Right lobe of liver (tissue), 6 donors: ENCODE measurements at places on chromosomes 5 and 9. TPM values are rescaled to one million over a fixed set of nuclear protein-coding genes. Genes with fewer than 3 reads are reported as not detected.

GRCh38 chr9:1591310-1591709 lies 423.8 kb upstream of the SMARCA2 start:
- DNase-seq = no peak
- no peaks in the 10 kb centered on the region for H3K36me3 ChIP-seq
- H3K27ac ChIP-seq = no peak overlapping the region

DNA sequence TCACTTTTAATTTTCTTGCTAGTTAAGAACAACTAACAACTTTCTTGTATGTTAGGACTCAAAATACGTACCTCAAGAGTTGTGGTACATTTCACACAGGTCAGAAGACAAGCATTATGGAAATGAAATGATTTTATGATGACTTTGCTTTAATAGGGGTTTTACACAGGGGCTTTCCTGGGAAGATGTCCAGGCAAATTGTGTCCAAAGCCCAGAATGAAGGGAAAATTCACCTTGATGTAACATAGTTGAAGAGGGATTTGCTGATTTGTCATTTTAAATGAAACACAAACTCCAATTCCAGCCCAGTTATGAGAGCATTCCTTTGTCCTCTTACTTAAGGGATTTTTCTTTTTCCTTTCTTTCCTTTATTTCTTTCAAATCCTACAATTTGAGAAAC lies 89.2 kb downstream of the ARL15 start:
- no peak for DNase-seq
- peak overlapping the region; percentile 14 for H3K4me3 ChIP-seq
- H3K27ac ChIP-seq = no peak overlapping the region
- H3K27me3 ChIP-seq = no peaks in the 10 kb centered on the region

GRCh38 chr5:38347040-38347763 lies 88.8 kb downstream of the EGFLAM start:
- DNase-seq = no peak
- no peak overlapping the region for H3K4me3 ChIP-seq
- no peaks in the 10 kb centered on the region for H3K4me1 ChIP-seq

DNA sequence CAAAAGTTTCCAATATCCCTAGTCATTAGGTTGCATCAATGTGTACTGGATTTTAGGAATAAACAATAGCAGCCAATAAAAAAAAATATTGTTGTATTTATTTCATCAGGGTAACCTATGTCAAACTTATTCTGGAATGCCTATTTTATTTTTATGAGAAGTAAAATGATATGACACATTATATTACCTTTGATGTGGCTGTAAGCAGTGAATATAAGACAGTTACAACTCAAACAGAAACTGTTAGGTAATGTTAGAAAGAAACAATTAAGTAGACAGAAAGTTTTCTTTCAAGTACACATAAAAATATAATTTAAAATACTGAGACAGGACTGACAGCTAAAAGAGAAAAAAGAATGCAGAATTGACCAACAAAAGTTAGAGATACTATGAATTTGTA lies 65.5 kb downstream of the GNG10 start:
- DNase-seq = no peak
- no peaks in the 10 kb centered on the region for H3K36me3 ChIP-seq
- no peak overlapping the region for H3K27ac ChIP-seq
- no peak overlapping the region for H3K4me3 ChIP-seq
- no peaks in the 10 kb centered on the region for H3K27me3 ChIP-seq

GRCh38 chr5:137231540-137231939 lies 267.6 kb downstream of the SPOCK1 start:
- no peak overlapping the region for H3K27ac ChIP-seq
- H3K4me1 ChIP-seq = no peaks in the 10 kb centered on the region
- H3K27me3 ChIP-seq = no peaks in the 10 kb centered on the region
- no peak for DNase-seq
- H3K4me3 ChIP-seq = no peak overlapping the region

DNA sequence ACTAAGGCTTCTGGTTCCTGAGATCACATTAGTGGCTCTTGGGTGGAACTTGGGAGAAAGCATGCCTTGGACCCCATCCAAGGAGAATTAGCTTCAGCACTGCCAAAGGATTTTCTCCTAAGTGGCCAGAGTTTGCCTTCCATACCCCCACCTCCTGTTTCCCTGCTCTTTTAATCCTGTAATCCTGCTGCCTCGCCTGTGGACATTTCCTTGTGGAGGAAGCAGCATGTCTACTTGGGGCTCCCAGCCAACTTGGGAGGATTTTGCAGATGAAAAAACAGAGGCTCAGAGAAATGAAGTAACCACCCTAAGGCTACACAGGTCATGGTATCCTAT lies 1.6 kb downstream of the ARSI start:
- DNase-seq = no peak
- H3K27ac ChIP-seq = no peak overlapping the region
- H3K4me3 ChIP-seq = no peak overlapping the region
- H3K4me1 ChIP-seq = peaks cover 10% of the 10 kb centered on the region
- no peaks in the 10 kb centered on the region for H3K36me3 ChIP-seq

DNA sequence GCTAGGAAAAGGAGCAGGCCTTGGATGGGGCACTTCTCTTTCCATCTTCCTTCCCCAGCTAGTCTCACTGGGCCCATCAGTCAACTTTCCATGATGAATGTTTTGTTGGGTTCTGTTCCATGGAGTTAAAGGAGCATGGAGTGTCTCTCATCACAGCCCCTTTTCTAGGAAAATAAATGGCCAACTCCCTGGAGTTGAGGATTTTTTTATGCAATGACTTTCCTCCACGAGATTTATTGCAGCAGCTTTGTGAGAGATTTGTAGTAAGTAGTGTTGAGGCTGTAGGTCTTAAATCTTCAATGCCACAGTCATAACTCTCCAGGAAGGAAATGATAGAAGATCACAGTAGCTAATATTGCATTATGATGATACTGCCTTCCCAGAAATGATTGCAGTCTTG lies 45.6 kb upstream of the SLC44A1 start:
- H3K27me3 ChIP-seq = no peaks in the 10 kb centered on the region
- no peak for DNase-seq
- no peak overlapping the region for H3K4me3 ChIP-seq
- no peak overlapping the region for H3K27ac ChIP-seq
- H3K4me1 ChIP-seq = no peaks in the 10 kb centered on the region

DNA sequence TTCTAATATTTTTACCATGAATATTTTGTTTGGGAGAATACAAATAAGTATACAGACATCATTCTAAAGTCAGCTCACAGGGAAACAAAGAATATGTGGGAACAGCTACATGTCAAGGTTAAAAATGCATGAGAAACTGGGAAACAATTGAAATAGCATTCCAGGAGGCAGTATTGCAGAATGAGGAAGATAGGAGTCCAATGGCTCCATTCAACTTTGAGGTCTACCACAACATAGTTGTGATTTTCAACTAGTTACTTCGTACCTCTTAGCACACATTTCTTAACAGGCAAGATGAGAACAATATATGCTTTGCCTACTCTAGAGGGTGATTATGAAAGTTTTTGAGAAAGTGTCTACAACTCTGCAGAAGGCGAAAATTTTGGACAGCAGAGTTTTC lies 35.2 kb upstream of the CAST start:
- H3K27me3 ChIP-seq = no peaks in the 10 kb centered on the region
- H3K4me3 ChIP-seq = no peak overlapping the region
- H3K4me1 ChIP-seq = no peaks in the 10 kb centered on the region
- no peak for DNase-seq
- H3K36me3 ChIP-seq = no peaks in the 10 kb centered on the region

DNA sequence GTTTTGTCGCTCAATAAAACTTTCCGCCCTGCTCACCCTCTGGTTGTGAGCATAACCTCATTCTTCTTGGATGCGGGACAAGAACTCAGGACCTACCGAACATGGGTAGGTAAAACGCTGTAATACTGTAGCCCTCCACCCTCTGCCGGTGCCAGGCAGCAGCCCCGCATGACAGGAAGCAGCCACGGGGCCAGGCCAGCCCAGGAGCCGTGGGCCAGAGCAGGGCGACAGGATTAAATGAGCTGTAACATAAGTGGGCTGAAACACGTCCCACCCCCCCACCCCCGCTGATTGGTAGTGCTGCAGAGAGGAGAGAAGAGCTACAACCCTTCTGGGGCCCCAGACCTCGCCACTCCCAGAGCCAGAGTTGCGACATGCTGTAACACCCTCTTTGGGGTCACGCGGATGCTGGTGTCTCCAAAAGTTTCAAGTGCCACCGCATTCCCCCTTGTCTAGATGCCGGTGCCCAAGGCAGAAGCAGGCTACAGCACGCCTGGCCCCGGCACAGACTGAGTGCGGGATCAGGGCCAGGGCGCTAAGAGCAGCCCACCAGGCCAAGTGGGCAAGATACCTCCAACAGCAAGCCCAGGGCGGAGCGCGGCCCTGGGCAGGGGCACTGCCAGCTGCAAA lies 81.8 kb downstream of the FBXW11 start:
- H3K36me3 ChIP-seq = no peaks in the 10 kb centered on the region
- no peak overlapping the region for H3K27ac ChIP-seq
- DNase-seq = no peak
- no peaks in the 10 kb centered on the region for H3K4me1 ChIP-seq
- no peaks in the 10 kb centered on the region for H3K27me3 ChIP-seq

- no peaks in the 10 kb centered on the region for H3K27me3 ChIP-seq
- no peak overlapping the region for H3K27ac ChIP-seq
- no peaks in the 10 kb centered on the region for H3K4me1 ChIP-seq
- H3K4me3 ChIP-seq = no peak overlapping the region
- no peak for DNase-seq
Measured at GRCh38 chr9:93194221-93194625, 10.3 kb downstream of the WNK2 start.

GRCh38 chr5:54443270-54443669 lies 12.2 kb upstream of the HSPB3 start:
- no peak for DNase-seq
- no peak overlapping the region for H3K4me3 ChIP-seq
- H3K4me1 ChIP-seq = no peaks in the 10 kb centered on the region
- no peak overlapping the region for H3K27ac ChIP-seq

DNA sequence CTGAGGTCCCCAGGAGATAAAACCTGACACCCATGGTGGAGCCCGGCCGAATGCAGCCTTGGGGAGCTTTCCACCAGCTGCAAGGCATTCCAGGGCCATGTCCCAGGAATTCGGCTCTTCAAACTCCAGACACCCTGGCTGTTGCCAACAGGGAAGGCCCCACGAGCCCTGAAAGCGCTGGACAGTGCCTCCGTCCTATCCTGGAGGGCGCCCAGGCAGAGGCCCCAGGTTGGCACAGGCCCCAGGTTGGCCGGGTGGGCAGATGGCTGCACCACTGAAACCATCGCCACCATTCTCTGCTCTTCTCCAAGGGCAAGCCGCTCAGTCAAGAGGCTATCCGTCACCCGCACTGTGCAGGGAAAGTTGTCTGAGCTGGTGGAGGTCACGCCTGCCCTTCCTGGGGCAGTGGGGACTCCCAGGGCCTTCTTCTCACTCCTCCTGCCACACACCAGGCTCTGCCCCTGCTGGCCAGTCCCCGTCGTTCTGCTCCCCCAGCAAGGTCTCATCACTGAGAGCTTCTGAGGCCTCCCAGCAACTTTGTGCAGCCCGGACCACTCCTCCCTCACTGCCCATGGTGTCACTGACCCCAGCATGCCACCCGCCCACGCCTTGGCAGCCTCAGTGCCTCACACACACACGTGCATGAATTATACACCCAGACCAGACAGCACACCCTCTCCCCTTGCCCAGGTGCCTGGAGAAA lies 21.2 kb downstream of the SLC6A3 start:
- DNase-seq = no peak
- H3K27me3 ChIP-seq = no peaks in the 10 kb centered on the region
- no peaks in the 10 kb centered on the region for H3K36me3 ChIP-seq
- no peak overlapping the region for H3K27ac ChIP-seq
- no peaks in the 10 kb centered on the region for H3K4me1 ChIP-seq

- no peak for DNase-seq
- no peaks in the 10 kb centered on the region for H3K4me1 ChIP-seq
- H3K27ac ChIP-seq = no peak overlapping the region
- H3K27me3 ChIP-seq = no peaks in the 10 kb centered on the region
Measured at GRCh38 chr5:149632311-149633251, 51.3 kb downstream of the ARHGEF37 start.

GRCh38 chr9:69036309-69036708 lies 757 bp downstream of the FXN start:
- H3K36me3 ChIP-seq = no peaks in the 10 kb centered on the region
- no peaks in the 10 kb centered on the region for H3K4me1 ChIP-seq
- no peaks in the 10 kb centered on the region for H3K27me3 ChIP-seq
- peak overlapping the region; percentile 77 for H3K27ac ChIP-seq
- DNase-seq = no peak
- H3K4me3 ChIP-seq = peak overlapping the region; percentile 79

GRCh38 chr5:142864290-142865260 lies 94.4 kb downstream of the ARHGAP26 start:
- no peak overlapping the region for H3K27ac ChIP-seq
- H3K4me3 ChIP-seq = no peak overlapping the region
- H3K27me3 ChIP-seq = no peaks in the 10 kb centered on the region
- H3K36me3 ChIP-seq = no peaks in the 10 kb centered on the region
- H3K4me1 ChIP-seq = no peaks in the 10 kb centered on the region
- no peak for DNase-seq

DNA sequence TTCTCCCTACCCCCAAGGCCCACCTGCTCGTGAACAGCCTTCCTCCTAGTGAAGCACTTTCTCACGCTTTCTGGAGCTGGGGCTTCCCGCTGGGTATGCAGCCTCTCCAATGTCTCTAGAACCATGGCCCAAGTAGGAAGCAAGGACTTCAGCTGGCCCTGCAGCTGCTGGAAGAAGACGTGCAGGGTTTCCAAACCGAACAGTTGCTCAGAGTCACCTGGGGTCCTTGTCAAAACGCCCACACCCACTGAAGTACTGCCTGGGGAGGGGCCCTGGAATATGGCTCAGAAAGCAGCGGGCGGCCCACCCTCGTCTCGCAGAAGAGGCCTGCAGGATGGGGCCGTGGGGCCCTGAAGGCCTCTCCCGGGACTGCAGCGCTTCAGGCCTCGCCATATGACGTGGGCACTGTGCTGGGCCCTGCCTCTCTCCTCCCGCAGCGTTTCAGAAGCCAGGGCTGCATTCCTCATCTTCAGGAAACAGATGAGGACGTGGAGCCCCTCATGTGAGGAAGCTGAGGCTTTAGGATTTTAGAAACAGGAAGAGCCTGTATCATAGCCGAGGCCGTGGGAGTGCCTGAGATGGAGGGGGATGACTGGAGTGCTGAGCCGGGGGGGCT lies 116.0 kb upstream of the LMX1B start:
- no peak overlapping the region for H3K27ac ChIP-seq
- no peaks in the 10 kb centered on the region for H3K36me3 ChIP-seq
- H3K27me3 ChIP-seq = no peaks in the 10 kb centered on the region

- no peaks in the 10 kb centered on the region for H3K4me1 ChIP-seq
- DNase-seq = no peak
- H3K27me3 ChIP-seq = no peaks in the 10 kb centered on the region
- no peak overlapping the region for H3K27ac ChIP-seq
- no peak overlapping the region for H3K4me3 ChIP-seq
- H3K36me3 ChIP-seq = no peaks in the 10 kb centered on the region
Measured at GRCh38 chr9:95773053-95773418, 102.5 kb upstream of the ERCC6L2 start.

Gene PPP2R2B
- total RNA-seq = 0.23 TPM

Gene PPP1R26
- 7.9 TPM for total RNA-seq

Gene ZFP37
- total RNA-seq = 0.37 TPM

Gene TNFSF15
- 0.04 TPM for total RNA-seq

Gene NRG2
- total RNA-seq = 0.77 TPM

Gene DRD1
- total RNA-seq = 0.15 TPM
